ENCODE measurements at places on chromosomes 2 and 18.

DNA sequence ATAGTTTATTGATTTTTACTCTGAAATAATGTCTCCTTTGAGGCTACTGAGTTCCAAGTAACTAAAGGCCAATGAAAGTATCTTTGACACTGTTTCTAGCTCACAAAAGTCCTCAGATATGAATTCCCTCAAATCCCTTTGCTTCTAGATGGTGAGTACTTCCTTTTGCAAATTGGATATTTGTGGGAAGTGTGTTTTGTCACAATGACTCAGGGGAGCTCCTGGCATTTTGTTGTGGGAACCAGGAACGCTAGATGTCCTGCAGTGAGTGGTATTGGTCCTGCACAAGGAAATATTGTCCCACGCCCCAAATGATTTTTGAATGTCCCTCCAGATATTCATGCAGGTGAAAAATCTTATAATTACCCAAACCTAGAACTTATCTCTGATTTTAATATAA is 24.3 kb downstream of the TACR1 start:
- DNase-seq: no peak

- DNase-seq: peak; percentile 14
Observed at GRCh38 chr2:177983183-177983788, 89.3 kb downstream of the PDE11A start.

DNA sequence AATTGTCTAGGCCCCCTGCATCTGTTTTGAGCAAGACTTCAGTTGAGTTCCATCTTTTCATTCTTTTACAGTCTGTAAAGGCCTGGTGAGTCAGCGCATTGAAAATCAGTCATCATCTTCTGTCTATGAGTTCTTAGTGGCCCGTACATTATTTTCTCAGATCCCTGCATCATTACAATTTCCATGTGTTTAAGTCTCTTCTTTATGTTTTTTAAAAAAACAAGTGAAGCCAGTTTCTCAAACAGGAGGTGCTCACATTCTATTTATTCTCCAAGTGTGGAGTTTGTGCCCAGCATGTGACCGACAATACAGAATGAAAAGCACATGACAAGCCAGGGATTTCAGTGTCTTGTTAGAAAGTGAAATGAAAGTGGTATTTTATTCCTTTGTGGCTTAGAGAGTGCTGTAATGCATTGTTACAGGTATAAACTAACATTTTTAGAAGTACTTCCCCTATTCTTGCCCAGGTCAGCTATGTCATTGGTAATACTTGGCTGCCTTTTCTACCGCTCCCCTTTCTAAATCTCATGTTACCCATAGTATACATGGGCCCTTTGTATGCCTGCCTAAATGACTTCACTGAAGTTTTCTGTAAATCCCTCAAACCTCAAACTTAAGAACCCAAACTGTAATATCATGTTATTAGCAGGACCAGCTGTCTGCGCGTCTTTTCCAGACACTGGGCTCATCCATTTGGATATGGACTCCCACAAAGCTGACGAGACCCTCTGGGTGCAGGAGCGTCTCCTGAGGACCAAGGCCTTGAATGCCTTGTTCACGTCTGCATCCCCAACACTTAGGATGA is 67.6 kb downstream of the FEZ2 start:
- no peak for DNase-seq

- no peak for DNase-seq
Observed at GRCh38 chr2:26435106-26435505, 33.4 kb downstream of the DRC1 start.

GRCh38 chr18:36663312-36663711 is 165.5 kb downstream of the TPGS2 start:
- DNase-seq: no peak

All from CD4-positive, alpha-beta T cell (primary cell).